ENCODE measurements at places on chromosomes 7 and 10. TPM values are rescaled to one million over a fixed set of nuclear protein-coding genes. Genes with fewer than 3 reads are reported as not detected.

GRCh38 chr7:28466341-28466740, 54.0 kb downstream of the CREB5 start:
- DNase-seq = no peak

DNA sequence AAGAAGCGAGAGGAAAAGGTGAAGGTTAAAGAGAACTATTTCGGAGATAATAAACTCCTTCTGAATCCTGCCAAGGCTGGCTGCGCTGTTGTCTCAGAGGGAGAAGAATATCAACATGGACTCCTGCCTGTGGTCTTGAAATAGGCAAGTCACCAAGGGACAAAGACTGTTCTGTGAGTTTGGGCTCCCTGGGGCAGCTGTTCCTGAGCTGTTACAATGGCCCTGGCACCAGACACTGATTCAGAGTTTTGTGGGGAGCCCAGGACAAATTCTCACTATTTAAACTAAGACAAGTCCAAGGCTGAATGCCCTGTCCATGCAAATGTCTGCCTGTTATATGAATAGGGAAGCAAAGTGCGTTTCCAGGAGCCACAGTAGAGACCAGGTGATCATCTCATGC, 81.4 kb downstream of the PRPF18 start:
- no peak for DNase-seq

DNA sequence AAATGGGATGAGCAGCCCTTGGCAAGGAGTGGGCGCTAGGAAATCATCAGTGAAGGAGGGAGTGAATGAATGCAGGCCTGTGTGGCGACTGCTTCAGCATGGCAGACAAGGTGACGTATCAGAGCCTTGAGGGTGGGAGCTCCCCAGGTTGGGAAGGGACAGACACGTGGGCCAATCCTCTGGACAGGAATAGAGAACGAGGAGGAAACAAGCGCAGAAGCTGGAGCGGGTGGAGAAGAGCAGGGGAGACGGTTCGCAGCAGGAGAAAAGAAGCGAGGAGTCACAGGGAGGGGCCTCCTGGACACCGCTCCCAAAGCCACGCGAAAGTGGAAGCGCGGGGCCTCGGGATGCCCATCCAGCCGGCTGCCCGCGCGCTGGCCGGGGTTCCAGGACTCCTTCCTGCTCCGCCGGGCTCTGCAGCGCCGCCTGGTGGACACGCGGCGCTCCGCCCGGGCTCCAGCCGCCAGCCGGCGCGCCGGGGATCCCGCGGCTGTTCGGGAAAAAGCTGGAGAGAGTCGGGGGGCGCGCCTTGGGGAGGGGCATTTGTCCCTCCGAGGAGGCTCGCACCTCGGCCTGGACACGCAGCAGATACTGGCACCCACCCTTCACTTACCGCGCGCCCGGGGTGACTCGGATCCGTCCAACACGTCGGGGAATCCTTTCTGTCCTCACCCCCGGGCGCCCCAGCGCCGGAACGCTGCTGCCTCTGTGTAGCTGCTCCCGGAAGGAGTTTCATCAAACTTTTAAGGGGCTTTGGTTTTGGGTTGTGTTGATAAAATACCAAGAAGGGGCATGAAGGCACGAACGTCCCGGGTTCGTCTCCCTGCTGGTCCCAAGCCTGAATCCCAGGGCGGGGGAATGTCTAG, 6.3 kb downstream of the ZNF503 start:
- no peak for DNase-seq

Gene ACTA2
- 106 TPM for total RNA-seq

Gene CALY
- not detected for total RNA-seq

GRCh38 chr7:99359465-99360154, 14.9 kb upstream of the ARPC1B start:
- DNase-seq = no peak

- no peak for DNase-seq
These were observed at the start of gene C10orf95 for GRCh38 chr10:102451105-102451969. Gene C10orf95, minus strand, starts transcription at chr10:102451543. Its CDS starts 450 bp downstream, at chr10:102451093.

DNA sequence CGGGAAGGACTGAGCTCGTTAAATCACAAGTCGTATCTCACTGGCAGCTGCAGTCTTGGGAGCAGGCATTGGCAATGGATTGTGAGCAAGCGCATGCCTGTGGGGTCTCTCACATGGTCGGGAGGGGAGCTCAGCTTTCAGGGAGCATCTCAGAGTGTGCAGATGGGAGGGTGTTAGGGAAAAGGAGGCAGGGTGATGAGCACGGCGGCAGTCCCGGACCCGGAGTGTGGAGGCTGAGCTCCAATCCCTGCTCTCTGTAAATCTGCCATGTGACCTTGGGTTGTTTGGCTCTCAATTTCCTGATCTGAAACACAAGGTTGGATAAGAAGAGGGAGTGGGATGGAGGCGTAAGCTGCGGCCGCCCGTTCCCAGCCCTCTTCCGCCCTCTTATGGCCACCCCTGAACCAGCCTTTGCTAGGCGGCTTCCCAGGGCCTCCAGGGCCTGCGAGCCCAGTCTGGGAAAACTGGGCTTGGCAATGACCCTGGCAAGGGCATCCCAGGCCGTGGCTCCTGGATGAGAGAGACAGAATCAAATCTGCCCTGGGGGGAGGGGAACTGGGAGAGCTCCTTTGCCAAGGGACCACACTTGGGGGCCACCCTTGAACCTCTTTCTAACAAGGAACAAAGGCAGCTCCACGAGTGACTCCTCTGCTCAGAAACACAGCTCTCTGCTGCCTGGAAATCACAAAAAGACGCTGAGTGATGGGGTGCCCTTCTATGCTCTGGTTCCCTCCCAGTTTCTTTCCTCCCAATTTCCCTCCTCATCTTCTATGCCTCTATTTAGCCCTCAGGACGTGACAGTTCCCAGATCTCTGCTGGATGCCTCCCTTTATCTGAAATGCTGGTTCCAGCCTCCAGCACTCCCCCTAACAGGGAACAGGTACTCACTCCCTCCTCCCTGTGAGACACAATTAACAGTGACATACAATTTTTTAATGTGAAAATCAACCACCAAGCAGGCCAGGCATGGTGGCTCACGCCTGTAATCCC, 41.7 kb upstream of the LOXL4 start:
- no peak for DNase-seq

Gene IDI2
- total RNA-seq = not detected

GRCh38 chr7:72336382-72336631, 75.8 kb downstream of the CALN1 start:
- DNase-seq = no peak

GRCh38 chr10:288316-289200, 153.3 kb downstream of the ZMYND11 start:
- no peak for DNase-seq

Gene FXYD4
- not detected for total RNA-seq

DNA sequence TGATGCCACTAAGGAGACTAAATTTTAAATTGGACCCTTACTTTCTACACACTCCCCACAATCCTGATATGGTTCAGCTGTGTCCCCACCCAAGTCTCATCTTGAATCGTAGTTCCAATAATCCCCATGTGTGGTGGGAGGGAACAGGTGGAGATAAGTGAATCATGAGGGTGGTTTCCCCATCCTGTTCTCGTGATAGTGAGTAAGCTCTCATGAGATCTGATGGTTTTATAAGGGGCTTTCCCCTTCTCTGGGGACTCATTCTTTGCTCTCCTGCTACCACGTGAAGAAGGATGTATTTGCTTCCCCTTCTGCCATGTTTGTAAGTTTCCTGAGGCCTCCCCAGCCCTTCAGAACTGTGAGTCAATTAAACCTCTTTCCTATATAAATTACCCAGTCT, 18.4 kb upstream of the BET1 start:
- DNase-seq = no peak

Gene MYPN
- total RNA-seq = 1.1 TPM

Gene PLAU
- 137 TPM for total RNA-seq

Gene CLEC2L
- total RNA-seq = not detected

DNA sequence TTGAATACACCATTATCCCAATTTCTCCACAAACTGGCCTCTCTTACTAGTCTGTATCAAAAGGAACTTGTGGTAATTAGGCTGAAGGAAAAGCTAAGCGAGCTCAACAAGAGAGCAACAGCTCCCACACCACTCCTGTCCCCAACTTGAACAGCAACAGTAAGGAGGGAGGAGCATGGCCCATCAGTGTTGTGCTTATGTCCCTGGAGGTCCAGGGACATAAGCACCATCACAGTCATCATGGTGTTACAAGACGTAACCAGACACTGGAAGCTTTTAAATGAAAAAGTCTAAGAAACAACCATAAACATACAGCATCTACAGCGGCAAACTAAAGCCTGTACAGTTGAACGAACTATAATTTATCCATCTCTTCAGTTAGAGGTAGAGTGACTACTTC, 989 bp downstream of the ERLIN1 start:
- no peak for DNase-seq

Gene GBX1
- not detected for total RNA-seq

- no peak for DNase-seq
These were observed 132.6 kb upstream of the ZEB1 start for GRCh38 chr10:31186225-31187000.

Gene GIMAP7
- total RNA-seq = 34.5 TPM

Gene CACNB2
- total RNA-seq = not detected

GRCh38 chr7:155255621-155256020, 42.1 kb upstream of the INSIG1 start:
- no peak for DNase-seq

Gene C10orf67
- not detected for total RNA-seq

DNA sequence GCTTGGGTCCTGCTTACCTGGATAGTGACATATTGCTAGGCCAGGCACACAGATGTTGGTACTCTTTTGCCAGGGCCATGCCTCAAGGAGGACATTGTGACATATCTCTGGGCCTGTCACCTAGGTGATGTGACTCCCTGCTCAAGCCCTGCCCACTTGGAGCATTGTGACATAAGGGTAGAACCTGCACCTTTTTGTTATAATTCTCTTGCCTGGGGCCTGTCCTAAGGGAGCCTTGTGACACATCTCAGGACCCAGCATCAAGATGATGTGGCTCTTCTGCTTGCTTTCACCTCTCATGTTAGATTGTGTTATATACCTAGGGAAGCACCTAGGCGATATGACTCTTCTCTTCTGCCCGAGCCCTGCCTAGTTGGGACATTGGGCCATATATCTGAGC, 57.4 kb downstream of the ZNF736 start:
- DNase-seq = no peak

DNA sequence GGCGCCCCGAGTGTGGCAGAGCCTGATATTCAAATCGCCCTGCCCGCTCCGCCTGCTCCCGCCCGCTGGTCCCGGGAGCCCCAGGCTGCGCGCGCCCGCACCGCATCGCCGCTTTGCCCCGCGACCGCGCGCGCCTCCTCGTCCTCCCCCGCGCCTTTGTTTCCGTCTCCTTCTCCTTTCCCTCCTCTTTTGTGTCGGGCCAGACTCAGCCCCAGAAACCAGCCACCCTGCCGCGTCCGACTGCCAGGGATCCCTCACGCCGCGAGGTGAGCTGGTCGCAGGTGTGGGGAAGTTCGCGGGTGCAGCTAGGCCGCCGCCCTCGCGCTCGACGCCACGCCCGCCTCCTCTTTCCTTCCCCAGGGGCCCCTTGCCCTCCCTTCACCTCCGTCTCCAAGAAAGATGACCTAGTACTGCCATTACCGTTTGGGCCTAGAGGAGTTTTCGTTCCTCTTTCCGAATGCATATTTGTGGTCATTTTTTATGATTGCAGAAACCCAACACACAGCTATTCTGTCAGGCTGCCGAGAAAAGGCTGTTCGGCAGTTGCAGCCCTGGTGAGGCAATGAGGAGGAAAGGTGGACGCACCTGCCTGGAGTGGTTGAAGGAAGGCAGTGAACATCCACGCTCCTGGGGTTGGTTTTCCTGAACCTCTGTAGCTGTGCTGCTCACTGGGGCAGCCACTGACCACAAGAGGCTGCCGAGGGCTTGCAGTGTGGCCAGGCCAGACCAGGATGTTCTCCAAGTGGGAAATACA, 107.3 kb downstream of the SNX10 start:
- DNase-seq = no peak

DNA sequence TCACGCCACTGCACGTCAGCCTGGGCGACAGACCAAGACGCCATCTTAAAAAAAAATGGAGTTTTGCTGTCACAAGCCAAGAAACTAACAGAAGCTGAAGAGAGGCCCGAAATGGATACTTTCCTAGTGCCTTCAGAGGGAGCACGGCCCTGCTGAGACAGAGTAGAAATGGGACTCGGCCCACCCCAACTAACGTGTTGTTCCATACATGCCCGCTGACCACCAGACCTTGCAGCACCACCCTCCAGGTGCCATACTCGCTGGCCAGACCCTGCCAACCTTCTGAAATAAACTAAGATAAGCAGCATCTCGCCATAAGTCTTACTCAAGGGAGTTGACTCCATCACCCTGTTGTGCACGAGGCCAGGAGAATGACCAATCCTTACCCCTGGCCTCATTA, 29.5 kb upstream of the TUBB8 start:
- no peak for DNase-seq

Gene CYP26C1
- 1.1 TPM for total RNA-seq
